NCI-H460 (cell line): ENCODE measurements at places on chromosomes 3 and 15. TPM values are rescaled to one million over a fixed set of nuclear protein-coding genes. Genes with fewer than 3 reads are reported as not detected.

Gene DUOX2
- 0.02 TPM in 1 of 2 replicates, not detected in the other for total RNA-seq

- no peak for DNase-seq
Measured at GRCh38 chr3:57141719-57142410, 23.3 kb downstream of the IL17RD start.

DNA sequence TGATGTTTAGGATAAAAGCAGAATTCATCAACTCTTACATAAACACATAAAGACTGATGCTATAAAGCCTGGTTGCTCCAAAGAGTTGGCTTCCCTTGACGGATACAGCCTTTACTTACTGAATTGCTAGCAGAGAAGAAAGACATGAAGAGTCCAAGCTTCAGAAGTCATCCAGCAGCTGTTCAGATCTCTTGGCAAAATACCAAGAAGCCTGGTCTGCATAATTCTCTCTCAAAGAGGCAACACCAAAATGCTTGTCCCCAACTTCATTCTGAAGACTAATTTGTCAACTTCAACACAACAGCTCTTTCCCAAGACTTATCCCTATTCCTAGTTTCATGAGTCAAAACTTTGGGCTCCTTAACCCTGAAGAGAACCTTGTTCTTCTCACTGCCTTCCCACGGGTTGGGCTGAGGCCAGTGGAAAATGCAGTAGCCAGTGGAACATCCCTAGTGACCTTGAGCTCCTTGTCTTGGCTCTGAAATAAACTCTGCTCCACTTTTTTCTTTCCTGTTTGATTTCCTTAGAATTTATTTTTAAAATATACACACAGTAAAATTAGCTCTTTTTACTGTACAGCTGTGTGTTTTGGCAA, 119.2 kb upstream of the THBS1 start:
- no peak for DNase-seq

DNA sequence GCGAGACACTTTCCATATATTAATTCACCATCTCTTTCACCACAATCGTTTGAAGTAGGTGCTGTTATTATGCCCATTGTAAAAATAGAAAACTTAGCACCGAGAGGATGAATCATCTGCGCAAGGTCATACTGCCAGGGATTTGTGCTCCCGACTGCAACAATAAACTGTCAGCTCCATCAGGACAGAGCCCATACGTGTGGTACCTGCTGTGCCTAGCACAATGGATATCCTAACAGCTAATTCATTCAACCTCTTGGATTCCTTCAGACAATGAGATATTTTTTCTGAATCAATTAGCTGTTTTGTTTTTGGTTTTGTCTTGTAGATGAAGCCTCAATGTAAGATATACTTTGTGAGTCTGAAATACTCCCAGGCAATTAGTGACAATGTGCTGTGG, 32.3 kb upstream of the PROK2 start:
- no peak for DNase-seq

DNA sequence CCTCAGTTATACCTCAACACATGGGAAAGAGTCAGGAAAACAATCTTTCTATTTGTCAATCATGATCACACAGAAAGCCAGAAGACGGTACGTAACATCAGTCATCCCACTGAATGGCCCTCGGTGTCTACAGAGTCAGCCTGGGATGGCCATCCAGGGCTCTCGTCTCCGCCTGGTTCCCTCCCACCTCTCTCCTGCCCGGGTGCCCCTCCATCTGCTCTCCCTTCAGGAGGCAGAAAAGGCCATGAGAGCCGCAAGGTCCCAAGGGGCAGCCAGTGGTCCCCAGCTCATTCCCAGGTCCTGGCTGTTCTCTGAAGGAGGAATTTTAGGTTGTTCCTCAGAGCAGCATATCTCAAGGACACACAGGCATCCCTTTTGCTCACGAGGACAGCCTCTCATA, 4.4 kb upstream of the LRRC15 start:
- no peak for DNase-seq

GRCh38 chr3:189269365-189269764, 97.6 kb downstream of the TPRG1 start:
- DNase-seq = no peak

DNA sequence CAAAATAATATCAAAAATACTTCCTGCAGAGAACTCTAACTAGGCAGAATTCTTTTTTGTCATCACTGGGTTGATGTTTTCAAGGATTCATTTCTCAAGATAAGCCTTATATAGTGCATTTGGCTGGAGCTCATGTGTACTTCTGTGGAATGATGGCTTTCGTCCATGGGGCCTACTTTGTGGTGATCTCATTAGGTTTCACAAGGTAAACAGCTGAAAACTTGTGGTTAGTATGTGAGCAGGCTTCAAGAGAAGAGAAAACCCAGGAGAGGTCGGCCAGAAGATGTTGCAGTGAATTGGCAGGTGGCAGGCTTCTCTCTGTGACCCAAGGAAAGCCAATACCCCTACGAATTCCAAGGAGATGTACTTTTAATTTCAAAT, 121.4 kb upstream of the PHLDB2 start:
- DNase-seq = no peak

DNA sequence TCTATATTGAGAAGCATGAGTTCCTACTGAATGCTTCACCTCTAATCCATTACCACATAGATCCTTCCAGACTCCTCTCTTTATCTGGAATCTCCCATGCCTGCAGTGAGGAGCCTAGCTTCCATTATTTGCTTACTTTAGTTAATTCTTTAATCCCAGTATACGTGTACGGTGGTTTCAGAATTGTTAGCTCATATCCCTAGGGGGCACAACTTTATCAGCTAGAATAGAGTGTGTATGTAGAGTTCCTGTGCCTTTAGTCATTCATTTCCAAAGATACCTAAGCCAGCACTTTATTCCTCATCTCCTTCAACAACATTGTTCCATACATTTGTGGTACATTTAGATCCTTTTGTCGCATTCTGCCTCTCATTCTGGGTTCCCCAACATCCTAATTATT, 226.0 kb downstream of the TJP1 start:
- DNase-seq = no peak
